ENCODE measurements at places on chromosomes 11 and 22.

GRCh38 chr22:33741025-33741424 is 179.3 kb downstream of the LARGE1 start:
- DNase-seq, result no peak

- no peak for DNase-seq
Measured at GRCh38 chr22:49157529-49158339, 669.9 kb downstream of the BRD1 start.

DNA sequence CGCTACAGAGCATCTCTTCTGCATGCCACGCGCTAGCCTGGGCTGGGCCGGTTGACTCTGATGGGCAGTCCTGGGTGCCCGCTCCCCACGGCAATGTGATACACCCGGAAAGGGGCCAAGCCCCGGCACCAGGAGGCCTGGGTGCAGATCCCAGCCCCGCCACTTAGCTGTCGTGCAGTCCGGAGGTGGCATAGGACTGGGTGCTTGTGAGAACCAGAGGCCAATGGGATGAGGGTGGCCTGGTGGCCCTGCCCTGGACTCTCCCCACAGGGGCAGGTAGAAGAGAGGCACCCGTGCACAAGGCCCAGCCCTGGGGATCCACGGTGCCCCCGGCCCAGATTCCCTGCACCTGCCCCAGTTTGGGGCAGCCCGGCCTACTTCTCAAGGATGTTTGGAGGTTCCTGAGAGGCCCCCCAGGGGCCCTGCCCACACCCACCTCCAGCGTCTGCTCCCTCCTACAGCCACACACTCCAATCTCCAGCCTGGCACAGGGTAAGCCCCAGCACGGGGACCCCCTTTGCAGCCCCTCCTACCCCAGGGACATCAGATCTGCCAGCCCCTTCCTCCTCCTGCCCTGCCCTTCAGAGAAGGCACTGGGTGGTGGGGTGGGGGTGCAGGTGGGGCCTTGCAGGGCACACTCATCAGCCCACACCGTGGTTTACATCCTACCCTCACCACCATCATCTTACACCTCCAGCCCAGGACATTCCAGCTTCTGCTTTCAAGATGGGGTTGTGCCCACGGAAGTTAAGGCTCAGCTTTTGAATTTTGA is 66.9 kb downstream of the CYTH4 start:
- DNase-seq, result no peak

DNA sequence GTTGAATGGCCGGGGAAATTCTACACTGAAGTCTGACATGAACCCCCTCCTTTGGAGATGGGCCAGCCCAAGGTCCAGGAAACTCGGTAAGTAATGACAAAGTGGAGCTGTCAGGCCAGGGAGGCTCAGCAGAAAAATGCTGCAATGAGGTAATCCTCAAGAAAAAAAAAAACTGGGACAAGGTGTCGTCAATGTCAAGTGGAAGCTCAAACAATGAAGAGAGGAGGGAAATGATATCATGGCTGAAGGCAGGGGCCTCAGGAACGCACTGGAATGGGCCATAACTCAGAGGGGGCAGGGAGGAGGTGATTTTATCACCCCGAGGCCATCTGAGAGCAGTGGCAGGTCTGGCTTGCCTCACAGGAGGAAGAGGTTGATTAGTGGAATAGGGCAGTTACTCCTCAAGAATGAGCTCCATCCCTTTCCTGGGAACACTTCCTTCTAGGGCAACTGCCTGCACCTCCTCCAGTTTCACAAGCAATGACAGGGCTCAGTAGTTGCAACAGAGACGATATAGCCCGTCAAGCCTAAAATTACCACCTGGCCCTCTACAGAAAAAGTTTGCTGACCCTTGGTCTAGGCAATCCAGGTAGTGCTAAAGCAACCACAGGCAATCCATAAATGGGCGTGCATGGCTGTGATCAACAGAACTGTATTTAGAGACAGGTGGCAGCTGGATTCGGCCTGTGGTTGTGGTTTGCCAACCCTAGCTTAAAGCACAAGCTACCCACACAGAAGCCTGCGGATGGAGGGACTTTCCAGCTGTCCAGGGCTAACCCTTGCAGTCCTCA is 65.2 kb downstream of the FBXO7 start:
- no peak for DNase-seq

DNA sequence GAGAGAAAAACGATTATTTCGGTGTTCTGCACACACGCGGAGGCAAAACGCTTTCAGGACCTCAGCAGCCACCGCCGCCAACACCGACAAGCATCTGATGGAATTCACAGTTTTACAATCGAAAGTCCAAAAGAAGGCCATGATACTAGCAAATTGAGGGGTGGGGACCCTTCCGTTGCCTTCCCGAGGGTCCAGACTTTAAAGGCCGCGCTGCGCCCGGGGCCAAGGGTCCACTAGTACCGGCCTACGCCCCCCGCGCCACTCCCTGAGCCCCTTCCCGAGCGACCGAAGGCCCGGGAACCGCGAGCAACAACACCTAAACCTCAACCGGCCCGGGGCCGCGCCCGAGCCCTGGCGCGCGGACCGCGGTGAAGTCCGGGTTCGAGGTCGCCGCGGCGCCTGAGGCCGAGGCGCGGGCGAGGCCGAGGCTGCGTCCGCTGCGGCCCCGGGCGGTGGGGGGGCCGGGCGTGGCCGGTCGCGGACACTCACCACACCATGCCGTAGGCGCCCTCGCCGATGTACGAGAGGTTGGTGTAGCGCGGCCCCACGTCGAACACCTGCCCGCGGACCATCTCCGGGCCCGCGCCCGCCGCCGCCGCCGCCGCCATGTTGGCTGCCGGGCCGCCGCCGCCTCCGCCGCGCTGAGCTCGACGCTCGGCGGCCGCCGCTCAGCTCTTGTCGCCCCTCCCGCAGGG is 465 bp downstream of the MAPK1 start:
- DNase-seq, result peak; percentile 35

- DNase-seq, result no peak
Measured at GRCh38 chr11:122112470-122113365, 3.3 kb downstream of the BLID start.

DNA sequence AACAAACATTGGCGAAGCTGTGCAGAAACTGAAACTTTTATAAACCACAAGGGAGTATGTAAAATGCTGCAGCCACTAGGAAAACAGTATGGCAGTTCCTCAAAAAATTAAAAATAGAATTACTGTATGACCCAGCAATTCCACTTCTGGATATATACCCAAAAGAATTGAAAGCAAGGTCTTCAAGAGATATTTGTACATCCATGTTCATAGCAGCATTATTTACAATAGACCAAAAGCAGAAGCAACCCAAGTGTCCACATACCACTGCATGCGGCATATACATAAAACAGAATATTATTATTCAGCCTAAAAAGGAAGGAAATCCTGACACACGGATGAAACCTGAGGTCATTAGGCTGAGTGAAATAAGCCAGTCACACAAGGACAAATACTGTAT is 85.8 kb downstream of the RELT start:
- no peak for DNase-seq

- DNase-seq, result no peak
Measured at GRCh38 chr11:65640483-65641296, 2.8 kb downstream of the SIPA1 start.

- peak; percentile 98 for DNase-seq
Measured at GRCh38 chr11:76782531-76783293, 444 bp upstream of the TSKU start.

GRCh38 chr11:35287344-35287890 is 131.9 kb downstream of the SLC1A2 start:
- DNase-seq, result no peak

DNA sequence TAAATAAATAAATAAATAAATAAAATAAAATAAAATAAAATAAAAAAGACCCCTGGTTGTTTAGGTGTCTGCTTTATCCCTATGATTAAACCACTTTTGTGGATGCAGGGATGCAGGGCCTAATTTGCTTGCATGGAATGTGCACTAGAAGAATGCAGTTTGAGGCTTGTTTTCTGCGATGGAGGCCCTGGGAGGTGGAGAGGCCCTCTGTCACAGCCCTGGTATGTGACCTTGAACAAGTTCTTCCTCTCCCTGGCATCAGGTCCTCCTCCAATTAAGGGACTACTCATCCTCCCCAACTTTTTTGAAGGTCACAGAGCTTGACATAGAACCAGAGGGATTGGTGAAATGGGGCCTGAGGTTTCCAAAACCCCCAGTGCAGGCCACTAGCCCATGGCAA is 22.7 kb downstream of the KCNJ4 start:
- peak; percentile 16 for DNase-seq

DNA sequence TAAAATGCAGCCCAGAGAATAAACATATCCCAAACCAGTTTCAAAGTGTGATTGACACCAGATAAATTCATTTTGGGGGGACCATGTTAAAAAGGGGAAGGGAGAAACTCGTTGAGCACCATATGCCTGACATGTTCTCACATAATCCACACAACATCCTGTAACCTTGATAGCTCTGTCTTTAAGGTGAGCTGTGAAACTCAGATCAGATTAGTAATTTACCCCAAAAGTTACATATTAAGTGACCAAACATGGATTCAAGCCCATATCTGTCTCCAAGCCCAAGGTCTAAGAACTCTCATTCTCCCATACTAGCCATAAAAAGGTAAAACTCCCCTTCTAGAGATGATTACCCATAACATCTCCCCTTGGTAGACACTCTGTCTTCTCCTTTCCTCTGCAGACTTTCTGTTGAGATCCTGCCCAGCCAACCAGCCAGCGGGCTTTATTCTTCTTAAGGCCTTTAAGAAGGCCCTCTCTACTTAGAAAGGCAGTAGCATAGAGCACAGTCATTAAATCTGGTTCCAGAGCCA is 150.7 kb downstream of the CCDC34 start:
- DNase-seq, result no peak

DNA sequence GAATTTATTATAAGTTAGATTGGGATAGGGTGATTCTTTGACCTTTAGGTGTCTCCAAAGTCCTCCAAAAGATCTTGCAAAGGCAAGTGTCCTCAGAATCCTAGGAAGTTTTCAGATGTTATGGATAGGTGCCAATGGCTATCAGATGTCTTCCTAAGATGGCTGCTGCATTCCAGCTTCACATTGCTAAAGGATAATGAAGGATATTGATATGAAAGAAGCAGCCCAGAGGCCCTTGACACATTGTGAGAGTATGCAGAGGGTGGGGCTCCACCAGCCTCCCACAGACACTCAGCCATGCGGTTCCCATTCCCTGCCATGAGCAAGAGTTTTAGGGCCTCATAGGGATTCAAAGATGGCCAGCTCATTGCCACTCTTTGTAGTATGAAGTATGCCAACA is 22.3 kb upstream of the GLYATL2 start:
- peak; percentile 7 for DNase-seq

- no peak for DNase-seq
Measured at GRCh38 chr11:88329563-88330250, 7.8 kb downstream of the CTSC start.

DNA sequence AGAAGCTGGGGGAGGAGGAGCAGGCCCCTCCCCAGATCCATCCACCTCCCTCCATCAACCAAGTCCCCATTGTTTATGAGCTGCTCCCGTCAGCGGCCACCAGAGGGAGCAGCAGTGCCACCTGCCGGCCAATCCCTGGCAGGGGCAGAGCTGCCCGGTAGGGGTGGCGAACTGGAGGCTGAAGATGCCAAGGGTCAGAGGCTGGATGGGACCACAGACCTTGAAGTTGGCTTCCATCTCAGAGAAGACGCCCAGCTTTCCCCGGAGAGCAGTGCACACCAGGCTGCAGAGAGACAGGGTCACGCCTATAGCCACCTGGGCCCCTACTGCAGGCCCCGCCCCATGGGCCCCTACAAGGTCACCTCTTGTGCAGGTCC is 3.6 kb downstream of the FIBP start:
- peak; percentile 56 for DNase-seq

GRCh38 chr11:102560555-102561011 is 30.0 kb upstream of the MMP7 start:
- DNase-seq, result peak; percentile 85

- no peak for DNase-seq
Measured at GRCh38 chr11:16853859-16854258, 115.4 kb downstream of the C11orf58 start.

GRCh38 chr11:102305352-102306047 is 11.8 kb upstream of the BIRC3 start:
- DNase-seq, result no peak

DNA sequence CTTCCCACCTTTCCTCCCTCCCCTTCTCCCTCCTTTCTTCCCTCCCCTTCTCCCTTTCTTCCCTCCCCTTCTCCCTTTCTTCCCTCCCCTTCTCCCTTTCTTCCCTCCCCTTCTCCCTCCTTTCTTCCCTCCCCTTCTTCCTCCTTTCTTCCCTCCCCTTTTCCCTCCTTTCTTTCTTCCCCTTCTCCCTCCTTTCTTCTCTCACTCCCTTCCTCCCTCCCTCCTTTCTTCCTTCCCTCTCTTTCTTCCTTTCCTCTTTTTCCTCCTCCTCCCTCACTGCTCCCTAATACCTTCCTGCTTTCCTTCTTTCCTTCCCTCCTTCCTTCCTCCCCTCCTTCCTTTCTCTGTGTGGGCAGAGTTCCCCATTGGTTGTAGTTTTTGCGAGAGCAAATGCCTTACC is 76.1 kb downstream of the PGR start:
- no peak for DNase-seq

DNA sequence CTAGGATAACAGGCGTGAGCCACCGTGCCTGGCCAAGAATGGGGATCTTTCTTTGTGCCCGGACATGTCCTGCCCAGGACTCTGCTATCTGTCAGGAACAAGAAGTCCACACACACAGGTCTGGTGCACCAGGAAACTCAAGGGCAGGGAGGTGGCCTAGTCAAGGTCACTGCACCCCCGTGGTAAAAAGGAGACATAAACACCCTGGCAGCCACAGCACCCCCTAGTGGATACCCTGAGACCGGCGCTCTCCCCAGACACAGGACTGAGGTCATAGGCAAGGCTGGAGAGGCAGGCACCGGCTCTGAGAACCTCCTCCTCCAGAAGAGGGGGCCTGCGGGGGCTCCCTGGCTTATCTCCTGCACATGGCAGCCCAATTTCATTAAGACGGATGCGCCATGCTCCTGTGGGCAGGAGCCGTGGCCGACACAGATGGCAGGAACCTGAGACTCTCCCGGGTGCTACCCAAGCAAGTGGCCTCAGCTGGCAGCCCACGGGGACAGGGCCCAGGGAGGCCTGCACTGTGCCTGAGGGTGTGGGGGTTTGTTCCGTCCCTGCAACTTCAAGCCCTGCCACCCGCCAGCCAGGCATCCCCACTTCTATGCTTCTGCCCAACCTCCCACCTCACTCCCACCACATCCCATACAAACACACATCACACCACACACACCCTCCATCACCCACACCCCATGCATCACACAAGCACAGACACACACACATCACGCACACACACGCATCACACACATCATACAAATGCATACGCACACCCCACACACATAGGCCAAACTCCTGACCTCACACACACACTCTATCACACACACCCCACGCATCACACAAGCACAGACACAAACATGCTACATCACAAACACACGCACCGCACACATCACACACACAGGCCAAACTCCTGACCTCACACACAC is 19.6 kb downstream of the MACROD1 start:
- peak; percentile 31 for DNase-seq

DNA sequence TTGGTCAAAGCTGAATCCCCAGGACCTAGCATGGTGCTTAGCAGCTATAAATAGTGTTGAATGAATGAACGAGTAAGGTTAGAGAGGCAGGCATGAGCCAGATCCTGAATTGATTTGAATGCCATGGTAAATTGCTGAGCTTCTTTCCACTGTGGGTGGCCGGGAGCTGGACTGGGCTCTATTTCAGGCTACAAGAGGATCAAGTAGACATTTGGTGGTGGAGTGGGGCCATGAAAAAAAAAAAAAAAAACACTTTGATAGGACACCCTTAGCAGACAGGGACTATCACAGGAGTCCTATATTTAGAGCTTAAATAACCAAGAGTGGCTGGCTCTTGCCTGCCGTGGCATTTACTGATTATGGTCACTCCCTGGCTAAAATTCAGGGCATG is 77.6 kb downstream of the MIAT start:
- DNase-seq, result no peak

GRCh38 chr11:44689265-44689664 is 37.5 kb upstream of the TSPAN18 start:
- DNase-seq, result no peak
